ENCODE measurements at places on chromosomes 16 and 17.

GRCh38 chr17:63290784-63291183 lies 155.3 kb downstream of the CYB561 start:
- H3K36me3 ChIP-seq = no peaks in the 10 kb centered on the region
- H3K4me3 ChIP-seq = no peak overlapping the region
- no peaks in the 10 kb centered on the region for H3K27me3 ChIP-seq
- no peak for DNase-seq
- no peaks in the 10 kb centered on the region for H3K4me1 ChIP-seq
- no peak overlapping the region for H3K27ac ChIP-seq

DNA sequence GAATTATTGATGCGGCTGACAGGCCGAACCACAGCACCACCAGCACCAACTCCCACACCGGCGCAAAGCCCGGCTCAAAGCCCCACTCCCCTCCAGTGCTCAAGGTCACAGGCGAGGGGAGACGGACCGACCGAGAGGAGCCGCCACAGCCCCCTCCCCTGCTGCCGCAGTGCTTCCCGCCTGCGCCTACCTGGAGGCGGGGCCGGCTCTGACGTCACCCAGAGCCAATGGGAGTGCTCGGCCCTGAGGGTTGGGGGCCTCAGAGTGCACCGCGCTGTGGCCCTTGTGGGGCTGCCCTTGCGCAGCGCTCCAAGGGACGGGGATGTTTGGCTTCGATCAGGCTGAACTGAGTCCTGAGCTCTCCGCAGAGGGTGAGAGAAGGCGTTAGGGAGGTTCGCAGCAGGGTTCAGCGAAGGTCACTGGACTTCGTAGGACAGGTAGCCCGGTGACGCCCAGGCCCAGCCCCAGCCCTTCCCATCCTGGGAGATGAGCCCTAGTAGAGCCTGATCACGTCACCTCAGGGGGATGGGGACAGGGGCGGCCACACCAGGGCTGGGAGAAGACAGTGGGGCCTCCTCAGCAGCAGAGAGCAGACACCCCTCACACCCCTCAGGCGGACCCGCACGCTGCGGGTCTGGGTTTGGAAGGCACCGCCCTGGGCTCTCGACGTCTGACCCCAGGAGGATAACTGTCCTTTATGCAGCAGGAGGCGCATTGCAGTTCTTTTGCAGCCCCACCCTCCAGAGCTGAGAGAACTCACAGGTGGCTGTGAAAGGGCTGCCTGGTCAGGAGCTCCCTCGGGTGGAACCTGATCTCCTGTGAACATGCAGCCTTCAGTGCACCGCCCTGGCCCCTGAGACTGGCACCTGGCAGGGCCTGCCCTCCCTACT lies 1.5 kb downstream of the NDRG4 start:
- H3K27me3 ChIP-seq = peaks cover 4% of the 10 kb centered on the region
- DNase-seq = peak; percentile 73
- H3K27ac ChIP-seq = peak overlapping the region; percentile 28

GRCh38 chr17:55816532-55817396 lies 65.9 kb downstream of the PCTP start:
- no peaks in the 10 kb centered on the region for H3K36me3 ChIP-seq
- DNase-seq = no peak
- H3K27me3 ChIP-seq = no peaks in the 10 kb centered on the region
- no peak overlapping the region for H3K4me3 ChIP-seq
- no peak overlapping the region for H3K27ac ChIP-seq
- no peaks in the 10 kb centered on the region for H3K4me1 ChIP-seq

- peaks cover 15% of the 10 kb centered on the region for H3K36me3 ChIP-seq
- H3K27ac ChIP-seq = no peak overlapping the region
- no peak for DNase-seq
- no peaks in the 10 kb centered on the region for H3K27me3 ChIP-seq
- no peak overlapping the region for H3K4me3 ChIP-seq
Measured at GRCh38 chr17:75970011-75970523, 8.9 kb downstream of the ACOX1 start.
